ENCODE measurements at places on chromosomes 12 and 14.

- DNase-seq: no peak
Observed at GRCh38 chr12:88371416-88372183, 208.7 kb downstream of the KITLG start.

DNA sequence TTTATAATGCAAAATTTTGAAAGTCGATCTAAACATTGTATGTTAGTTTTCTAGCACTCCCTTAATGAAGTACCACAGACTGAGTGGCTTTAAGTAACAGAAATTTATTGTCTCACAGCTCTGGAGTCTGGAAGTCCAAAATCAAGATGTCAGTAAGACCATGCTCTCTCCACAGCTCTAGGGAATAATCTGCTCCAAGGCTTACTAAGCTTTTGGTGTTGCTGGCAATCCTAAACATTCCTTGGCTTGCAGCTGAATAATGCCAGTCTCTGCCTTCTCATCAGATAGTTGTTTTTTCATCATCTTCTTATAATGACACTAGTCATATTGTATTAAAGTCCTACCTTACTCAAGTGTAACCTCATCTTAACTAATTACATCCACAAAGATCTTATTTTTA is 102.2 kb downstream of the RASSF9 start:
- DNase-seq: no peak

DNA sequence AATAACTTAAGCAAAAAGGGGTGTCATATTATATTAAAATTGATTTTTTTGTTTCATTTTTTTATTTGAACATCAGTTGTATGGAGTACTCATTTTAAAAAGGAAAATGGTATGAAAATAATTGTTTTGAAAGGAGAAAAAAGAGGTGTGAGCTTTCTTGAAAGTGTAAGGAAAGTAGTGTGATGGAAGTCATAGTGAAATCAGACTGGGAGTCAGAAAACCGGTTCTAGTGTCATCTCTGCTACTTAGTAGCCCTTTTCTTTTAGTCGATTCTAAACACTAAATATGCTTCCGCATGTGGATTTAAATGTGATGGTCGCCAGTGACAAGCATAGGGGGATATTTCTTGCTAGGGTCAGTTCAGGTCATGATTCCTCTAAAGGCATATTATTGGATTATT is 1.8 kb upstream of the DYRK2 start:
- no peak for DNase-seq

DNA sequence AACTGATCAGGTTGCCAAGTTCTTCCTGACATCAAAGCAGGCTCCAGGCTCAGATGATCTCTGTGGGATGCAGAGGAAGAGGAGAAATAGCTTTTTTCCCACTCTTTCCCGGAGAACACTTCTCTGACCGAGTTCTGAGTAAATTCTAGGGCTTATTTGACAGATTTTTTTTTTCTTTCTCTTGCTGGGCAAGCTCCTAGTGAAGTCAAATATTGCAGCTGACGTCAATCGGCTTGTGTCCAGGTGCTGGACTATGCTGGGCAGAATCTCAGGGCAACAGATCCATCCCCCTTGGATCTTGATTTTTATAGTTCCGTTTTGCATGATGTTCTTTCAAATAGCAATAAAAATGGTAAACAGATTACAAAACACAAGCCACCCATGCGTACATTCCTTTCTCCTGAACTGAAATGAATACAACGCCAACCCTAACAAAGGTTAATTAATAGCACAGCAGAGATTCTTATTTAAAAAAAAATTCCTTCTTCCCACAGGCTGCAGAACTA is 182.2 kb downstream of the NOVA1 start:
- DNase-seq: no peak

All from esophagus squamous epithelium (tissue), 5 donors.